ENCODE measurements at places on chromosomes 2 and 18. TPM values are rescaled to one million over a fixed set of nuclear protein-coding genes. Genes with fewer than 3 reads are reported as not detected.

TMEM37 gene
- total RNA-seq: not detected

POLE4 gene
- total RNA-seq: 68.6 TPM

DNA sequence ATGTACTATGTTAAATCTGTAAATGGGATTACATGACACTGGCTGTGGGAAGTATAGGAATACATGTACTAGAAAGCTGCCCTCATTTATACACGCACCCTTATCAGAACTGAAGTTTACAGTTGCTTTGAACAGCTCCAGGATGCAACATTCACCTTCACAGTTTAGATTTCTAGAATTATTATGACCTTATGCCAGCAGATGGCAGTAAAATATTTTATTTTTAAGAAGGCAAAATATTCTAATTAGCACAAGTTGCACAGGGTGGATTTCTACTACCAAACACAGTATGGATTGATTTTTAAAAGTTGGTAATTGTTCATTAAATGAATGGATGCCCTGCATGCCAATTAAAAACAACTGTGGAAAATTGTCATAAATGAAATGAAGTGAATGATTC, 670.4 kb downstream of the KCNJ3 start:
- H3K4me1 ChIP-seq: no peaks in the 10 kb centered on the region
- H3K4me3 ChIP-seq: no peak overlapping the region
- no peaks in the 10 kb centered on the region for H3K36me3 ChIP-seq

DNA sequence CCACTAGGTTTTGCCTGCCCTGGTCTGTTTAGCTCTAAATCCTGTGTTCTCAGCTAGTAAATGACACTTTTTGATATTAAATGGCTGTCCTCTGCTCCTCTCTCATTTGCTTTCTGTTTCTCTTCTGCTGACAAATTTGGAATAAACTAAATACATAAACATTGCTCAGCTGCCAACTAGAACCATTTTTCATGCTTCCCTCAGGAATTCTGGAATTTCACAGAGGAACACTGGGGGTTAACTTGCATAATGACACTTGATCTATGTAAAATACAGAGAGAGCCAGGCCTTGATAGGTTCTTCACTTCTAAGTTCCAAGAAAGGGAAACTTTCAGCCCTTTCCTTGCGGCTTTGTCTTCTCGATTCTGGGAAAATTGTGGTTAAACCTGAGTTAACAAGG, 450.6 kb upstream of the ST6GAL2 start:
- H3K4me1 ChIP-seq: no peaks in the 10 kb centered on the region
- no peaks in the 10 kb centered on the region for H3K27me3 ChIP-seq
- no peak overlapping the region for H3K27ac ChIP-seq
- H3K36me3 ChIP-seq: no peaks in the 10 kb centered on the region
- no peak for DNase-seq
- H3K4me3 ChIP-seq: no peak overlapping the region

DNA sequence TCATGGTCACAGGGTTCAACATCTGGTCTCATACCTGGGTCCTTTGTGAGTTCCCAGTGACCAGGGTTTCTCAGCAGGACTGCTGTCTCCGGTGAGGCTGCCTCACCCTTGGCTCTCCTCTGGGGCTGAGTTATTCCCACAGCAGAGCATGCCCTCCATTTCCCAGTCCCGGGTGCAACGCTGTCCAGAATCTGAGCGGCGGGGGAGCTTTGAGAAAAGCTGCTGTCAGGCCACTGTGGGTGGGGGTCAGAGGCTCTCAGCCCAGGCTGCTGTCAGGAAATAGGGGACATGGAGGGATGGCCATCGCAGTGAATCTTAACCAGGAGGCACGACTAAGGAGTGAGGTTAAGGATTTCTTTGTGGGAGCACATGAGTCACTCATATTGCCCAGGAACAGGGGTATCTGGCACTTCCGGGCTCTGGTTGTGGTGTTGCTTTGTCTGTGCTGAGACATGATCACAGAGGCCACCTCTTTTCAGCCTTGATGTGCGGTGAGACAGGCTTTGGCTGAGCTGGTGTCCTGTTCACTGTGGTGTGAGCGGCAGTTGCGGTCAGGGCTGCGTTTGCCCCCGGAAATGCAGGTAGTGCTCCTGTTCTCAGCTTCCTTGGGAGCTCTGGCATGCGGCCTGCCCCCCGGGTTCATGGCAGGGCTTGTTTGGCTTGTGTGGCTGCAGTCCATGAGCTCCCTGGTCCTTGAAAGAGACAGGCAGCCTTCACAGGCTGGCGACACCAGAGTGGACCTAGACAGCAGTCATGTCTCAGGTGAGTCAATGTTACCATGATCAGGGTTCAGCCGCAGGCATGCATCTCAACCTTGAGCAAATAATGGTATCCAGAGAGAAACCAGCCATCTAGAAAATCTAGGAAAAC, 310.7 kb upstream of the MYT1L start:
- DNase-seq: no peak
- H3K36me3 ChIP-seq: no peaks in the 10 kb centered on the region
- no peak overlapping the region for H3K27ac ChIP-seq
- no peak overlapping the region for H3K4me3 ChIP-seq

- no peaks in the 10 kb centered on the region for H3K27me3 ChIP-seq
- peak; percentile 95 for DNase-seq
- no peaks in the 10 kb centered on the region for H3K36me3 ChIP-seq
Observed at GRCh38 chr2:241734467-241735208, at the start of gene D2HGDH. Gene D2HGDH, plus strand, starts transcription at chr2:241734630. Its CDS starts 595 bp downstream, at chr2:241735225.

DNA sequence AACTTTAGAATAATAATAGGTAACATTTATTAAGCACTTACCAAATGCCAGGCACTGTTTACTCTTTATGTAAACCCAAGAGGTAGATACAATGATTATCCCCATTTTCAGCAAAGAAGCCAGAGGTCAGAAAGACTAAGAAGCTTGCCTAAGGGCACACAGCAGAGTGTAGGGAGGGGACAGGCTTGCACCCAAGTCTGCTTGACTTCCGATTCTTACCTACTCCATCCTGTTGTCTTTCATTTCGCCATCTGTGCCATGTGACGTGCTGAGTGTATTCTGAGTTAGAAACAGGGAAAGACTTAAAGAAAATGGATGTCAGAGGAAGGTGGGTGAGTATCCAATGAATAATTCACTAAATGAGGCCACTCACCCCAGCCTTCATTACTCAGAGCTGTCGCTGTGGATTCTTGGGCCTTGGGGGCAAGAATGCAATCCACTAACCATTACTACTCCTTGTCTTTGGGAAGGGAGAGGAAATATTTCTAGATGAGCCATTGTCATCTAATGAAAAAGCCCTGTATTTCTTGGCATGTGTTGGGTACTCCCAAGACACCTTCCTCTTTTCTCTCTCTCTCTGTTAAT, 76.4 kb upstream of the BCL11A start:
- no peaks in the 10 kb centered on the region for H3K4me1 ChIP-seq
- no peaks in the 10 kb centered on the region for H3K27me3 ChIP-seq
- H3K36me3 ChIP-seq: no peaks in the 10 kb centered on the region
- no peak for DNase-seq
- H3K4me3 ChIP-seq: no peak overlapping the region

LRP2 gene
- 0.07 TPM for total RNA-seq

DNA sequence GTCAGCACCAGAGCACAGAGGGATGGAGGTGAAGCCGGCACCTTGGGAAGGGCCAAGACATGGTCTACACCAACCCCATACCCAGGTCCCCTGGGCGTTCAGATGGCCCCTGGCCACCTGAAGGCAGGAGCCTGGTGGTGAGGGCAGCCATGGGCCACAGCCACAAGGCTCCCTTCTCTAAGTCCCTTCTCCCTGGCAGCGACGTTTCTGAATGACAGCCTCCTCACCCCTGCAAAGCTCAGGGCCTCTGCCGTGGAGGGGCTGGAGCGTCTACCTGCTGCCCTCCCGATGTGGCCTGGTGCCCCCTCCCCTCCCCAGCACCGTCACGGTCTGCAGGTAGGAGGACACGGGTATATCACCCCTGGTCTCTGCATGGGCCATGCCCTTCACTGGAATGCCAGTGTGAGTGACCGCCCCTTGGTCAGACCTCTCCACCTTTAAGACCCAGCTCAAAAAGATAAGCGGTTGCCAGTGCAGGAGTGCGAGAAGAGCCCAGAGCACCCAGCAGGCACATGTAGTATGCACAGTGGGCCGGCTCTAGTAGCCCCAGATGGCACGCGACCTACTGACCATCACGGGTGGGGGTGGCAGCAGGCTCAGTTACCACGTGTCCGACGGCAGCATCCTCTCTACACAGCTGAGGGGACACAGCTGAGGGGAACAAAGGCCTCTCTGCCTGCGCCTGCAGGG, 46.6 kb downstream of the HS6ST1 start:
- peaks cover 6% of the 10 kb centered on the region for H3K4me1 ChIP-seq
- no peaks in the 10 kb centered on the region for H3K27me3 ChIP-seq
- no peak for DNase-seq
- H3K36me3 ChIP-seq: no peaks in the 10 kb centered on the region
- H3K27ac ChIP-seq: no peak overlapping the region
- H3K4me3 ChIP-seq: no peak overlapping the region

- no peaks in the 10 kb centered on the region for H3K27me3 ChIP-seq
- no peaks in the 10 kb centered on the region for H3K36me3 ChIP-seq
- no peak overlapping the region for H3K27ac ChIP-seq
- DNase-seq: no peak
- H3K4me1 ChIP-seq: no peaks in the 10 kb centered on the region
Observed at GRCh38 chr2:65549257-65549627, 116.8 kb upstream of the SPRED2 start.

CRYBA2 gene
- not detected for total RNA-seq

RTP5 gene
- total RNA-seq: 0.18 TPM

GRCh38 chr18:25446972-25447371, 95.0 kb upstream of the ZNF521 start:
- no peak overlapping the region for H3K4me3 ChIP-seq
- no peaks in the 10 kb centered on the region for H3K36me3 ChIP-seq
- no peaks in the 10 kb centered on the region for H3K27me3 ChIP-seq
- no peaks in the 10 kb centered on the region for H3K4me1 ChIP-seq
- no peak overlapping the region for H3K27ac ChIP-seq

DNA sequence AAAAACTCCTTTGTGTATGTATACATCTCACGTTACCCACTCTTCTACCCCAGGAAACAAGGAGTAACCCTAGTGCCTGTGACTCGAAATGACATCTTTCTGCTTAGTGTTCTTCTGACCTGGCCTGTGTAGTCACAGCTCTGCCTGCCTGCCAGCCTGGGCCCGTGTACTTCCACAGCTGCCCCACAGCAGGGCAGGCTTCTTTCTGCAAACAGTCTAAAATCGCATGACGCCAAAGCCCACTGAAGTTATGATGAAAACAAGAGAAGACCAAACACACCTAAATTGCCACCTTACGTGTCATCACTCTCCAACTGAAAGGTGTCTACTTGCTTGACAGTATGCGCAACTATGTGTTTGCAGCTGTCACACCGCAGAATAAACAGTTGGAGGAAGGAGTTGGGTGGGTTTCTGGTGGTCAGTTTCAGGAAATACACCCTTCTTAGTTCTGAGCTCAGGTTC, 1.5 kb downstream of the GAREM1 start:
- DNase-seq: no peak
- H3K27ac ChIP-seq: no peak overlapping the region
- no peaks in the 10 kb centered on the region for H3K36me3 ChIP-seq
- peak overlapping the region; percentile 35 for H3K4me3 ChIP-seq
- peaks cover 18% of the 10 kb centered on the region for H3K27me3 ChIP-seq

- H3K27me3 ChIP-seq: no peaks in the 10 kb centered on the region
- no peaks in the 10 kb centered on the region for H3K4me1 ChIP-seq
- no peak overlapping the region for H3K4me3 ChIP-seq
- no peak for DNase-seq
- no peak overlapping the region for H3K27ac ChIP-seq
Observed at GRCh38 chr2:172640389-172640788, 84.5 kb downstream of the PDK1 start.

DNA sequence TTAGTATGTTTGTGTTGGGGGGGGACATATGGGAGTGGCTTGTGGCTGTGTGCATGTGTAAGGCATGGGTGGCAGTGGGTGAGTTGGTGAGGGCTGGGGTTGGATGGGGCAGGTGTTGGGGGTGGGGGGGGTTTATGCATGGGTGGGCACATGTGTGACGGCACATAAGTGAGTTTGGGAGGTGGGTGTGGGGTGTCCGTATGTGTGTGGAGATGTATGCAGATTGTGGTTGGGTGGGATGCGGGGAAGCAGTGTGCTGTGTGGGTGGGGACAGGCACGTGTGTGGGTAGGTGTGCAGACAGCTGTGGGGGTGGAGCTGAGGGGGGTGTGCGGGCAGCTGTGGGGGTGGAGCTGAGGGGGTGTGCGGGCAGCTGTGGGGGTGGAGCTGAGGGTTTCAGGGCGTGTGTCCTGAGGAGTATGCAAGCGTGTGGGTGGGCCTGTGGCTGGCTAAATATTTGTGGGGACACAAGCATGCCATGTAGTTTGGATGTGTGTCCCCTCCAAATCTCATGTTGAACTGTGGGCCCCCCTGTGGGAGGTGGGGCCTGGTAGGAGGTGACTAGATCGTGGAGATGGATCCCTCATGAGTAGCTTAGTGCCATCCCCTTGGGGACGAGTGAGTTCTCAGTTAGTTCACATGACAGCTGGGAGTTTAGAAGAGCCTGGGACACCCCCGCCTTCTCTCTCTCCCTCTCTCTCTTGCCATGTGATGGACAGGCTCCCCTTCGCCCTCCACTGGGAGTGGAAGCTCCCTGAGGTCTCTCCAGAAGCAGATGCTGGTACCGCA, 59.4 kb downstream of the ANKMY1 start:
- DNase-seq: no peak
- H3K27ac ChIP-seq: no peak overlapping the region
- H3K36me3 ChIP-seq: no peaks in the 10 kb centered on the region
- H3K4me3 ChIP-seq: no peak overlapping the region
- H3K4me1 ChIP-seq: no peaks in the 10 kb centered on the region

DNA sequence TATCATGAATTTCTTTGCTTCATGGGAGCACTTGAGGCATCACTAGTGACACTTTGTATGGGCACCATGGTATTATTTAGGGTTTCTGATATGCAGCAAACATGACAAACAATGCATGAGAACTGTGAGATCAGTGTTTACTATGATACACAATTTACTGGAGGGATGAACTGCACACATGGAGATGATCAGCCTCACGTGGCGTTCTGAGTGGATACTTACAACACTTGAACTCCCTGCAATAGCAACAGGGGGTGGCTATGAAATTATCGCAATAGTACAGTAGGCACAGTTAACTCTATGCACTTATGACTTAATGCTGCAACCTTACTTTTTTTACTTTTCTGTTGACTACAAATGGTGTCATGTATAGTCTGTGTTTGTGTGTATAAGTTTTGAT, 18.5 kb upstream of the UGT1A8 start:
- no peaks in the 10 kb centered on the region for H3K36me3 ChIP-seq
- no peak for DNase-seq
- H3K4me3 ChIP-seq: no peak overlapping the region
- H3K4me1 ChIP-seq: no peaks in the 10 kb centered on the region
- no peaks in the 10 kb centered on the region for H3K27me3 ChIP-seq

DNA sequence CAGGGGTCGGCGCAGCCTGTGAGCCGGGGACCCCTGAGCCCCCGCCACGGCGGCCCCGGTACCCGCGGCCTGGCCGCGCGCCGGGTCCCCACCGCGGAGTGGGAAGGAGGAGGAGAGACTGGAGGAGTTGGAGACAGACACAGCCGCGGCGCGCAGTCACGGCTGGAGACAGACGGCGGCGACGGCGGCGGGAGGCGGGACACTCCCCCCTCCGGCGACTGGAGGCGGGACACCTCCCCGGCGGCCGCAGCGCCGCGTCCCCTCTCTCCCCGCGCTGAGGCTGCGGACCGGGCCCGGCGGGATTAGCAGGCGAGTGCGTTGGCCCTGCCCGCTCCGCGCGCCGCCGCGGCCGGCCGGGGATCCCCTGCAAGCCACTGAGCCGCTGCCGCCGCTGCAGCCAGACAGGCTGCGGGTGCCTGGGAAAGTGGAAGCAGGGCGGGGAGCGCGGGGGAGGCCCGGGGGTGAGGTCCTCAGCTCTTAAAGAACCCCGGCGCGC, 1.0 kb upstream of the LDLRAD4 start:
- H3K36me3 ChIP-seq: no peaks in the 10 kb centered on the region
- peaks cover 22% of the 10 kb centered on the region for H3K4me1 ChIP-seq
- peak; percentile 59 for DNase-seq

- H3K27ac ChIP-seq: no peak overlapping the region
- no peaks in the 10 kb centered on the region for H3K27me3 ChIP-seq
- no peaks in the 10 kb centered on the region for H3K4me1 ChIP-seq
- no peak for DNase-seq
Observed at GRCh38 chr2:341912-342311, 54.0 kb upstream of the ALKAL2 start.

All from CD8-positive, alpha-beta memory T cell (primary cell).